ENCODE measurements at places on chromosomes 7 and 10.

DNA sequence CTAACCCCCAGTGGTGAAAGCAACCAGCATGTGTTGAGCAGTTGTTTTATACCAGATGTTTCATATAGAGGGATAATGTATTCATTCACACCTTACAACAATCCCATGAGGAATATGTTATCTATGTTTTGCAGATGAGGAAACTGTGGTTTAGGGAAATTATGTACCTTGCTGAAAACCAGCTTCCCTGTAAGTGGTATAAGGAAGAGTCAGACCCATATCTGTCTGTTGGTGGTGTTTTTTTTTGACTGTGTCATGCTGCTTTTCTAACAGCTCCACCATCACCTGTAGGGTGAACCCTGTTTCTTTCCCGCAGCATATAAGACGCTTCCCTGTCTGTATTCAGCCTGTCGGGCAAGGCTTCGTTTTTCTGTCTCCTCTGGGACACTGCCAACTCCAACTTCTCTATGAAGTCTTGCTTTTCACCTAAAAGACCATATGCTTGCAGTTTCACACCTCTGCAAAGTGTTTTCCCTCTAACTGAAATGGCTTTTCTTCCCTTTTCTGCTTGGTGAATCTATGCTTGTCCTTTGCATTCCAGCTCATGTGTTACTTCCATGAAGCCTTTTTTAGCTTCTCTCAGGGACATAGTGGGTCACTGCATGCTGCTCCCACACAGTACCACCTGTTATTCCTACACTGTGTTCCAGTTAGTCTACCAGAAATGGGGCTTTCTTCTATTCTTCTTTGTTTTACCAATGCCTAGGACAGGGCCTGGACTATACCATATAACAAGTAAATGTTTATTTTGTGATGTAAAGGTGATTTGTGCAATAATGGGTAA, 92.8 kb downstream of the ST7 start:
- DNase-seq, result no peak
- H3K4me1 ChIP-seq, result peaks cover 5% of the 10 kb centered on the region
- no peak overlapping the region for H3K27ac ChIP-seq
- no peaks in the 10 kb centered on the region for H3K36me3 ChIP-seq
- no peak overlapping the region for H3K4me3 ChIP-seq

GRCh38 chr10:49115015-49115795, at the start of gene VSTM4:
VSTM4 (minus strand) TSS chr10:49115522; CDS start chr10:49115485, 37 bp downstream.
- no peak for DNase-seq
- peak within 1 kb of the TSS; percentile 43 for H3K4me3 ChIP-seq
- no peaks in the 10 kb centered on the region for H3K4me1 ChIP-seq

DNA sequence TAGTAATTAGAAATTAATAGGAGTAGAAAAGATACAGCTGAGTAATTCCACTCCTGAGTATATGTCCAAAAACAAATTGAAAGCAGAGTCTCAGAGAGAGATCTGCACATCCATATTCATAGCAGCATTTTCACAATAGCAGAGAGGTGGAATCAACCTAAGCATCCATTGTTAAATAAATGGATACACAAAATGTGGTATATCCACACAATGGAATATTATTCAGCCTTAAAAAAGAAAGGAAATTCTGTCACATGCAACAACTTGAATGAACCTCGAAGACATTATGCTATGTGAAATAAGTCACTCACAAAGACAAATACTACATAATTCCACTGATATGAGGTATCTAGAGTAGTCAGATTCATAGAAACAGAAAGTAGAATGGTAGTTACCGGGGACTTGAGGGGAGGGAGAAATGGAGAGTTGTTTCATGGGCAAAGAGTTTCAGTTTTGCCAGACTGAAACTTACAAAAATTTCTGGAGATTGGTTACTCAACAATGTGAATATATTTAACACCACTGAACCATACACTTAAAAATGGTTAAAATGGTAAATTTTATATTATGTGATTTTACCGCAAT, 18.4 kb downstream of the VTI1A start:
- no peak for DNase-seq
- peaks cover 67% of the 10 kb centered on the region for H3K36me3 ChIP-seq
- no peaks in the 10 kb centered on the region for H3K4me1 ChIP-seq
- H3K27ac ChIP-seq, result no peak overlapping the region

DNA sequence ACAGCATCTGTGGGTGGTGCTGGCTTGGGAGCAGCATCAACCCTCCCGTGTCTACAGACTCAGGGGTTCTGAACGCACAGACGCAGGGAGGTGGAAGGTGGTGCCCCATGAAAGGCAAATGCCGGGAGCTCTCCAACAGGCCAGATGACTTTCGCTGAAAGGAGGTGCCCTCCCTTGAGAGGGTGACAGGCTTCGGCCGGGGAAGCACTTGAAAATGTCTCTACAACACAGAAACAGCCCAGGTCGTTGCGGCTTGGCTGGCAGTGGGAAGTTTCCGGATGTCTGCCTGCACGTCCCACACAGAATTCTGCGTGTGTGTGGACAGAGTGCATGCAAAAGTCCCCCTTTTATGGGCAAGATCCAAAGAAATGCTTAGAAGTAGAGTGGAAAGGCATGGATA, 239.6 kb downstream of the SKAP2 start:
- no peaks in the 10 kb centered on the region for H3K36me3 ChIP-seq
- no peak overlapping the region for H3K4me3 ChIP-seq
- no peak for DNase-seq
- no peaks in the 10 kb centered on the region for H3K4me1 ChIP-seq
- no peak overlapping the region for H3K27ac ChIP-seq

DNA sequence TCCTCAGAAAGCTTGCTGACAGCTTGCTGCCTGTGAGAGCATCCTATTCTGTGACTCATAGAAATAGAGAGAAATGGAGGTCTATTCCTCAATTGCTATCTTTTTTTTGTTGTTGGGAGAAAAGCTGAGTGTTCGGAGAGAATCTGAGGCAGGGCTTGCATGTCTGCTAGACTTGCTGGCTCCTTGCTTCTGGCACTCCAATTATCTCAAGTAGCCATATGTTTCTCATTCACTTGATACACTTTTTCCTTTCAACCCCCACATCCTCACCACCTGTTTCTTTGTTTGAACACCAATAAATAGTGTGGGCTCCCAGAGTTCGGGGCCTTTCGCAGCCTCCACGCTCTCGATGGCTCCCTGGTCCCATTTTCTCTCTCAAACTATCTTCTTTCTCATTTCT, 172.2 kb downstream of the SH2D4B start:
- no peaks in the 10 kb centered on the region for H3K4me1 ChIP-seq
- H3K27ac ChIP-seq, result no peak overlapping the region
- H3K36me3 ChIP-seq, result no peaks in the 10 kb centered on the region
- DNase-seq, result no peak

- DNase-seq, result no peak
- H3K4me1 ChIP-seq, result no peaks in the 10 kb centered on the region
- no peak overlapping the region for H3K4me3 ChIP-seq
Observed at GRCh38 chr10:43809211-43809930, 160.7 kb upstream of the ZNF32 start.
